ENCODE measurements at places on chromosomes 1 and 21.

- DNase-seq = no peak
These were observed 118.4 kb downstream of the KCNN3 start for GRCh38 chr1:154751690-154752089.

DNA sequence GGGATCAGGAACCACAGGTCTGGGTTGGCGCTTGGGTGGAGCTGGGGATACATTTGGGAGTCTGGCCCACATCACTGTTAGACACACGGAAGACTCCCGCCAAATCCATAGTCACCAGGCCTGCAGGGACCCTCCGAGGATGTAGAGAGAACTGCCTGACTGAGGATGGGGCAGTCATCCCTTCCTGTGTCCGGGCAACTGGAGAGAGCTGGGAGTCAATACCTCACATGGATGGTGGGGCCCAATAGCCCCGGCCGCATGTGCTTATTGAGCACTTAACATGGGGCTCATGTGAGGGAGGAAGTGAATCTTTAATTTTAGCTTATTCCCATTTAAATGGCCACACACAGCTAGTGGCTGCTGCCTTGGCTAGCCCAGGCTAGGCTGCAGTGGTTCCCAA, 124.5 kb downstream of the TLR5 start:
- no peak for DNase-seq

- DNase-seq = no peak
These were observed 64.3 kb upstream of the HOOK1 start for GRCh38 chr1:59750328-59751003.

GRCh38 chr21:31218830-31219608, 125.0 kb downstream of the TIAM1 start:
- no peak for DNase-seq

GRCh38 chr1:40793617-40794016, 10.0 kb downstream of the KCNQ4 start:
- DNase-seq = no peak

Data from activated CD4-positive, alpha-beta T cell treated with anti-CD3 and anti-CD28 coated beads, Interleukin-2, amount 50 U/mL, for 1 hour (primary cell).